EL (cell line): ENCODE measurements at places on chromosomes 12 and 14.

DNA sequence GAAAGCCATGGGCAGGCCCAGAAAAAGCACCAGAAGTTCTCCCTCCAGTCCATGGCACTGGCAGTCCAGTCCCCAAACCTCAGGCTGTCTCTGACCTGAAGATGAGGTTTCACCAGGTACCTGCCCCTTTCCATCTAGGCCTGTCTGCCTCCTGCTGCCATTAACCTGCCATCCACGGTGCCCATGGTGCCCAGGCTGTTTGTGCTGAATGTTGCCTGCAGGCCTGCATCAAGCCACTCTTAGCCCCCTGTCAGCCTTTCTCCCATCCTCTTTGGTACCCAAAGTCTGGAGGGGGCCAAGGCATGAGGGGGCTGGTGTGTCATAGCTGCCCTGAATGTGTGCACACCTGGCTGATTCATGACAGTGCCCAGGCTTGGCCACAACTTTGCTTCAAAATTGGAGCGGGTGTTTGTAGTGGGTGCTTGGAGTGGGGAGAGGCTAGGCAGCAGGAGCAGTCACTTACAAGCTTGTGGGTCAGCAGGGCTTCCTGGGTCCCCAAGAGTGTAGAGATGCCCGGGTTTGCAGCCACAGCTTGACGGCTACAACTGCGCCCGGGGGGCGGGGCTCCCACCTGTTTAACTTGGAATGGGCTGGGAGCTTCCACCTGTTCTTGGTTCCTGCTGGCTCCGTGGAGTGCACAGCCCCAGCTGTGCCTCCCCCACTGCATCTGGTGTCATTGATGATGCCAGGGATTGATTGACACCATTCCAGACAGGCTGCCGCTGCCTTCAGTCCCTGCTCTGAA lies 88.5 kb downstream of the GPHN start:
- DNase-seq: no peak

DNA sequence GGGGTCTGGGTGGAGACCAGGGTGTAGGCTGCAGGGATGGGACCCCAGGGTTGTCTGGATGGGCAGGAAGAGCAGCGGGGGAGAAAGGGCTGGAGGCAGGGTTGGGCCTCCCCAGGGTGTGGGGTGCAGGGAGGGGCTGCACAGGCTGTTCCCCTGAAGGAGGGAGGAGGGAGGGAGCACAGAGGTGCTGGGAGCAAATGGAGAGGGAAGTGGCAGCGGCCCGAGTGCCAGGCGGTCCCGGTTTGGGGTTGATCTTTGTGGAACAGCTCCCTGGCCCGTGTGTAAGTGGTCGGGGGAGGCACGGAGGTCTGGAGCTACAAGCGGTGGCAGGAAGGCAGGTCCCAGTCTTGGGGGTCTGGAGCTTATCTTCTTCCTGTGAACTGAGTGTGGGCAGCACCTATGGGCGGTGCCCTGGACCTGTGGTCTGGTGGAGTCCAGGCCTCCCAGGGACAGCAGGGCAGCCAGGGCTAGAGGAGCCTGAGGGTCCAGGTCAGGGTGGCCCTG lies 391.6 kb downstream of the TMEM121 start:
- no peak for DNase-seq

- peak; percentile 66 for DNase-seq
Observed at GRCh38 chr14:102949062-102949800, 26.8 kb downstream of the AMN start.

DNA sequence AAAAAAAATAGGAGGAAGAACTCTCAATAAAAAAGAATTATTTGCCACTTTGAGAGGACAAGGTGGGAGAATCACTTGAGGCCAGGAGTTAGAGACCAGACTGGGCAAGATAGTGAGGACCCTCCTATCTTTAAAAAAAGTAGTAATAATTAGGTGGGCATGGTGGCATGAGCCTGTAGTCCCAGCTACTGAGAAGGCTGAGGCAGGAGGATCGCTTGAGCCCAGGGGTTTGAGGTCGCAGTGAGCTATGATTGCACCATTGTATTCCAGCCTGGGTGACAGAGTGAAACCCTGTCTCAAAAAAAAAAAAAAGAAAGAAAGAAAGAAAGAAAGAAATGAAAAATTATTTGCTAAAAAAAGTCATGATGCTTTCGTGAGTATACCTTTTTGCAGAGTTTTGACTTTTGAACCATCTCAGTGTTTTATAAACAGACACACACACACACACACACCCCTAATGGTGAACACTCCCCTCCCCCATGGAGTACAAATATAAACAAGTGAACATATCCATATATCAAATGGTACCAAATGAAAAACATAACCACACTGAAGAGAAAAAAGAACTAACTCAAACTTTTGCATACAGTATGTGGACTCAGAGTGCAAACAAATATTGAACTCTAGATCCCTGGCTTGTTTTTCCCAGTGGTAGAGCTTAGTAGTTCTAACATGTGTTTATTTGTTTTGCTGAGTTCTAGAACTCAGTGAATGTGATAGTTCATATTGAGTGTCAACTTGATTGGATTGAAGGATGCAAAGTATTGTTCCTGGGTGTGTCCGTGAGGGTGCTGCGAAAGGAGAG lies 27.7 kb upstream of the DNM1L start:
- DNase-seq: no peak

DNA sequence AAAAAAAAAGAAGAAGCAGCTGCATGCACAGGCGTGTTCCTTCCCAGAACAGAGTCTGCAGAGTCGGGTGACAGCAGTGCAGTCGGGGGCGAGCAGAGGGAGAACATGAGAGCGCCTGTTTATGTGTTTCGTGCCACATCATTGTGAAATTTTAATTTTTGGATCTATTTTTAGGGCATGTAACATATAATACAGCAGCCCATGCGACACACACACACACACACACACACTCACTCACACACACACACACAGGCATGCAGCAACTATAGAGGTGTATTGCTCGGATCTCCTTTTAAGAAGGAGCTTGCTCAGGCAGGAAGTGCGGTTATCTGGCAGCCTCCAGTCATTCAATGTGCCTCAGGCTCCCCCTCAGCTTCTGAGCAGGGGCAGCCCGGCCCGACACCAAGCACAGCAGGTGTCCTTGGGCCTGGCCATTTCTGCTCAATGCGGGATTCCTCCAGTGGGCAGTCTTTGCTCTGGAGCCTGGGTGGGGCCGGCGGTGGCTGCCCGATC lies 71.8 kb downstream of the ZNF664 start:
- no peak for DNase-seq

- DNase-seq: no peak
Observed at GRCh38 chr12:71142016-71142415, 15.8 kb downstream of the TSPAN8 start.

GRCh38 chr12:22974865-22975264 lies 349.9 kb downstream of the ETNK1 start:
- DNase-seq: peak; percentile 85

DNA sequence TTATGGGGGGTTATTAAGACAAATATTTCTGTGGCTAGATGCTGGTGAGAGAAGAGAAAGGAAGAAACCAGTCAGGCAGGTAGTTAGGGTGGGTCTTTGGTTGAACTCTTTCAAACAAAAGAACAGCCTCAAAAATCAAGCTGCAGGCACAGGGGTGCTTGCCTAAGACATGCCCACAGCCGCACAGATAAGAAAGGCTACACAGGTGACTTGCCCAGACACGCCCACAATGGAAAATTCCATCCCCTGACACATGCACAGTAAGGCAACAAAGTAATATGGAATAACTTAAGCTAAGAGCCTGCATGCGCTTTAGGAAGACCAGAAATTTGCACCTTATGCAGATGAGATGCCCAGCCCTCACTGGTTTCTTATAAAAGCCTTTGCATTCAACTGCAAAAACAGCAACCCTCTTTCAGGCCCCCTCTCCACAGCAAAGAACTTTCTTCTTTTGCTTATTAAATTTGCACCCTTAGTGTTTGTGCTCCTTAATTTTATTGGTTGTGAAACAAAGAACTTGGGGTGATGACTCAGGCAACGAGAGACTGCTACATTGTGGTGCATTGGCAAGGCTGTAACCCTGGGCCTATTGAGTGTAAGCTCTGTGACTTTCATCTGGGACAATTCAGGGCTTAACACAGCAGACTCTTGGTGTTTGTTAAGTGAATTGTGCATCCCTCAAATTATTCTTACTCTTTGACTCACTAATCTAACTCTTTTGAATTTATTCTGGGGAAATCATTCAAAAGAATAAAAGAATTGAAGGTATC lies 149.4 kb downstream of the RPAP3 start:
- DNase-seq: no peak

- peak; percentile 68 for DNase-seq
Observed at GRCh38 chr14:61695695-61696527, 598 bp downstream of the HIF1A start.

- no peak for DNase-seq
Observed at GRCh38 chr12:11568155-11568761, 81.2 kb upstream of the ETV6 start.

GRCh38 chr12:92601176-92601575 lies 101.6 kb upstream of the PLEKHG7 start:
- DNase-seq: no peak

DNA sequence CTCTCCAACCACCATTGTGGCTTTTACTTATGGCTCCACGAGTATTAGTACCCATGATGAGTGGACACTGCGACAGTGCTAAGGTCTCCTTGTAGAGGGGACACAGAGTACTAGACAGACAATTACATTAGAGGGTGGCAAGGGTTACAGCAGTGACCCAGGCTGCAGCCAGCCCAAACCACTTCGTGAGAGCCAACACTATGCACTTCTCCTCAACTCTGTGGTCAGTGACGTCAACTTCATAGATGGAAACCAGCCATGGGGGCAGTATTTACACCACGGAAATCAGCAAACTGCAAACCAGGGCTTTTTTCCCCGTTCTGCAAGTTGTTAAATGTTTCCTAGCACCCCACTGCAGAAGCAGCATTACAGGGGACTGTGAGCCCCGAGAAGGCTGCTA lies 61.6 kb upstream of the ZFP36L1 start:
- DNase-seq: no peak

- no peak for DNase-seq
Observed at GRCh38 chr14:51676549-51676948, 24.8 kb downstream of the FRMD6 start.

- DNase-seq: peak; percentile 15
Observed at GRCh38 chr14:101836135-101836534, 74.6 kb downstream of the PPP2R5C start.

DNA sequence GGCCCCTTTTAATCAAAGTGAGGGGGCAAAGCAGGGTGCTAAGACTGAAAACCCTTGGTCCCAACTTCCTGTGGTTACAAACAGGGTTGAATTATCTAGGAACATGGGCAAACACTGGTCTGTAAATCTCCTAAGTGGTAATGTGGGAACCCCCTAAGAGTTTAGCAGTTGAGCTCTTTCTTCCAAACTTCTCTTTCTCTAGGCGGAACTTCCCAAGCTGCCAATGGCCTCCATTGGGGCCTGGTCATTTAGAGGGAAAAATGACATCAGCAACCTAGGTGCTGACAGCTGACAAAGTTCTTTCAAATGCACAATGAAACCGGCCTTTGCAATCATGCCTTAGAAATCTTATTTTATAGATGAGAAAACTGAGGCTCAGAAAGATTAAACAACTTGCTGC lies 17.7 kb downstream of the HEBP1 start:
- no peak for DNase-seq

GRCh38 chr14:101008631-101009336 lies 105.3 kb upstream of the RTL1 start:
- DNase-seq: peak; percentile 15

DNA sequence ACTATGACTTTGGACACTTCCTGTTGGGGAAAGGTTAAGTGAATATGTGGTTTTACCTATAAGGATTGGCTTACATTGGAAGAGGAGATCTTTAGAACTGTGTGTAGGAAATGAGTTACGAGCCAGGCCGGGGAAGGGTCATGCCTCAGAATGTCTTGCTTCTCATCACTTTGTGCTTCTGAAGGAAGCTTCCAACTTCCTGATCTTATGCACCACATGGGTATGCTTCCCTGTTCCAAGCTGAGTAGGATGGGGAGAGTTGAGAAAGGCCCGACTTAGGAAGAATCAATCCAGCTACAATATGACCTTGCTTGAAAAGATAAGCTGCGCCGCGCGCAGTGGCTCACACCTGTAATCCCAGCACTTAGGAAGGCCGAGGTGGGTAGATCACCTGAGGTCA lies 59.9 kb downstream of the STXBP6 start:
- no peak for DNase-seq

DNA sequence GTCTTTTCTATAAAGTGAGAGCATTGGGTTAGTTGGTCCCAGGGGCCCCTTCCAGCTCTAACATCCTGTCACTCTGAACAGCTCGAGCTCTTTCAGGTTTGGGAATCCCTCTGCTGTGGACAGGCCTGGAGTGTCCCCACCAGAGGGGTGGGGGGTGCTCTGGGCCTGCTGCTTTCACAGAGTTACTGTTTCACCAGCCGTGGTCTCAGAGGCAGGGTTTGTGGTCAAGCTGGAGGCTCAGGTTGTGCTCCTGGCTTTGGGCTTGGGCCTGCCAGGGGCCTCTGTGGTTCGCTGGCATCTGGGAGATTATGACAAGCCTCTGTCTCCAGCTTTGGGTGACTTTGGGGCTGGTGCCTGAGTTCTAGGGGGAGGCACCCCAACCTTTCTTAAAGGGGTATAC lies 59.6 kb downstream of the FBXL14 start:
- peak; percentile 14 for DNase-seq

DNA sequence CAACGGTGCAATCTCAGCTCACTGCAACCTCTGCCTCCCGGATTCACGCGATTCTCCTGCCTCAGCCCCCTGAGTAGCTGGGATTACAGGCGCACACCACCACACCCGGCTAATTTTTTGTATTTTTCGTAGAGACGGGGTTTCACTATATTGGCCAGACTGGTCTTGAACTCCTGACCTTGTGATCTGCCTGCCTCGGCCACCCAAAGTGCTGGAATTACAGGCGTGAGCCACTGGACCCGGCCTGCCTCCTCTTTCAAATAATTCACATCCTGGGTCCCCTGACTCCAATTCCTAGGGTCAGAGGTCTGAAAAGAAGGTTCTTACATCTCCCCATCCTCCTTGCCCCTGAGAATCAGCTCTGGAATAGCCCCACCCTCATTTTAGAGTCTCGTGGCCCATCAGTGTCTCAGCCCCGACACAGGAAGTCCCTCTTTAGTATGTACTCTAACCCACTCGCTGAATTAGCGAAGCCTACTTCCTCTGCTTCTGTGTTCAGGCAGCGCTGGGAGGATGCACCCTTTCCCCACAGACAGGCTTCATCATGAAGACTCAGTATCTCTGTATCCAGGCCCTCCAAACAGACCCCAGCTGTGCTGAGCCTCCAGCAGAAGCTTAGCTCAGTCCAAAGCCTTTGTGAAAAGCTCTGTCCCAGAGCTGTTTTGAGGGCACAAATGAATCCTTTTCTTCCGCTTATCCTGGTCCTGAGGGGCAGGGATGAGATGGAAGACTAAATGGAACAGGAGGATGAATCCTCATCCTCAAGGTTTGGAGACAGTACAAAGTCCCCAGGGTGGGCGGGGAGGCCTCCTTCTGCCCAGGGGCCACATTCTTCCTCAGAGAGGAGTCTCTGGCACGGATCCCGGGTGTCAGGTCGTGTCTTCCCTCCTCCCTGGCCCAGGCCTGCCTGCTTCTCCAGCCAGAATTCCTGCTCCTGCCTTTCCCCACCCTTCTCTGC lies 3.5 kb downstream of the LPAR5 start:
- DNase-seq: peak; percentile 37

- DNase-seq: peak; percentile 99
Observed at GRCh38 chr12:103560604-103561101, 26.4 kb upstream of the STAB2 start.

GRCh38 chr14:93936245-93936644 lies 9.1 kb downstream of the FAM181A start:
- DNase-seq: no peak
